Skeletal muscle cell (primary cell): ENCODE measurements at places on chromosomes 6 and 20.

GRCh38 chr6:92273694-92274093 lies 1145.7 kb downstream of the EPHA7 start:
- no peak for DNase-seq

DNA sequence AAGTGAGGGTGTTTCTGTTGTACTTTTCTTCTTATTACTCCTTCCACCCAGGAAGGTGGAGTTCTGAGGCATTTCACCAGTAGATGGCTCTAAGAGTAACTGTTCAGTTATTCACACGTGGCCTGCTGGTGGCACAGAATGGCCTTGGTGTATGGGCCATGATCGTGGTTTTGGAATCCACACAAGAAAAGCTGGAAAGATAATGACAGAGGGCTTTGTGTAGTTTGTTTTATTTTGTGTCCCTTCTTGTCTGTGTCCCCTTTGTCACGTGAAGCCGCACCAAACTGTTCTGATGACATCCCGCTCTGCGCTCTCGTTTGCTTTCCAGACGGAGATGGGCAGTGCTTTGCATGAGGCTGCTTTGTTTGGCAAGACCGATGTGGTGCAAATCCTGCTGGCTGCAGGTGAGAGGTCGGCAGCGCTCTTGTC lies 93.4 kb downstream of the ANKS1A start:
- DNase-seq = no peak

DNA sequence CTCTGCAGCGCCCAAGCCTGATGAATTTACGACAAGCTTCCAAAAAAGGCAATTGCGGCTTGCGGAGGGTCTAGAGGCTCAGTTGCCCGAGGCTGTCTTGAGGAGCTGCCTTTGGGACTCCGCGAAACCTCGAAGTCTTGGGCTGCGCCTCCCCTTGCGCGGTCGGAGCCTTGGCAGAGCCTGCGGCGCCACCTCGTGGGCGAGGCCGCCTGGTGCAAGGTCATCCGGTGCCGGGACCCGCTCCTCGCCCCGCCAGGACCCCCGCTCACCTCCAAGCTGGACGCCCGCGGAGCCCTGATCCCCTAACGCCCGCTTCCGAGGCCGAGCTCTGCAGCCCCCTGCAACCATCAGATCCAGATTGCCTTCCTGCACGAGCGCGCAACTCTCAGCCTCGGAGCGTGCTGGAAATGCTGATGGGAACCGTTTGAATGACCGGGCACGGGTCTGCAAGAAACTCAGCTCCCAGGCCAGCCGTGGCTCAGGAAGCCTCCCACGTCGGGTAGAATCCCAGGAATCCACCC lies 14.9 kb upstream of the FAM210B start:
- DNase-seq = no peak

DNA sequence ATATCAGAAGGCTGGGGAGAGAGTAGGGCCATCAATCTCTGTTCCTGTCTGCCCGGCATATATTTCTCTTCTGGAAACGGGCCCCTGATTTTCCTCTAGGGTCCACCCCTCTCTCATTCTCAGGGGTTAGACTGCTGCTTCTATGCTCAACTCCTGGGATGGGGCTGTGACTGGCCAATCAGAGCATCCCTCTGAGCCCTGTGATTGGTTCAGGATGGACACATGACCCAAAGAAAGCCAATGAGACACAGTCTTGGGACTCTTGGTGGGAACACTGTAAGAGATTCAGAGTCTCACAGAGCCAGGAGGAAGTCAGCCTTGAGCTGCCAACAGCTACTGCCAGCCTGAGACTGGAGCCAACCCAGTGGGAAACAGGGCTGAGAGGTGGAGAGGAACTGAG lies 31.0 kb upstream of the KCNB1 start:
- no peak for DNase-seq

DNA sequence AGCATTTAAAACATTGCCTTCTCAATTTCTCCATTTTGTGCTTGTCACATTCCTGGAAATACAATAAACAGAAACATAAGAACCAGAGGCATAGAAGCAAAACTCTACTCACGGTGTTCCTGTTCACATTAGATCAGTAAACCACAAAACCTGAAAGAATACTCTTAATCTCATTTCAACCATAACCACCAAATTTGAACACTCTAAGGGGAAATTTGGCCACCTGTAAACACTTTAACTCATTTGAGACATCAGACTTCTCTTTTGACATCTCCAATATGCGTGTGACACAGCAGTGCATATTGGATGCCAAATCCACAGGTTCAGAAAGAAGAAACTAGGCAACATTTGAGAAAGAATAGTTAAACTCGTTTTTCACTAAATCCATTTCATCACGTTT lies 153.8 kb upstream of the IRAK1BP1 start:
- no peak for DNase-seq

DNA sequence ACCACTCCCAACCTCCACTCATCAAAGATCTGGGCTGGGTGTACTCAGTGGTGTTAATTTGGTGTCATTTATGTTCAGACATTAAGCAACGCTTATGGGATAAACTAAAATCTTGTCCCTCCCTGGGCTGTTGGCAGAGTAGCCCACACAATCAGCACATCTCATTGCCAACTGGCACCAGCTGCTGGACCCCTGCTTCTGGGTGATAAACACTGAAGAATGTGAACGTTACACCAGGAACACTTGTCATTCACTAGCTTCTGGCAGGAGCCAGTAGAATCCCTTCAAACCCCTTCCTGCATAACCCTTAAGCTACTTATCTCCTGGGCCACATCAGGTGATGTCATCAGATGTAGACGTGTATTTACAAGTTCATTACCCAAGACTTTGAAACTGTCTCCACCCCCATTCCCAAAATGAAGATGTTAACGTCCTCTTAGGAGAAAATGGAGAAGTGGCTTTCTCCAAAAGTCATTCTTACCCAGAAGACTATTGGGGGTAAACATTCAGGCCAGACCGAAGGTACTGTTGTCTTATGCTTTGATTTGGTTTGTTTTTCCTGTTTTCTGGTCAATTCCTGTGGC lies 107.8 kb upstream of the CD93 start:
- DNase-seq = no peak

GRCh38 chr20:51536116-51537069 lies 6.1 kb downstream of the NFATC2 start:
- no peak for DNase-seq

DNA sequence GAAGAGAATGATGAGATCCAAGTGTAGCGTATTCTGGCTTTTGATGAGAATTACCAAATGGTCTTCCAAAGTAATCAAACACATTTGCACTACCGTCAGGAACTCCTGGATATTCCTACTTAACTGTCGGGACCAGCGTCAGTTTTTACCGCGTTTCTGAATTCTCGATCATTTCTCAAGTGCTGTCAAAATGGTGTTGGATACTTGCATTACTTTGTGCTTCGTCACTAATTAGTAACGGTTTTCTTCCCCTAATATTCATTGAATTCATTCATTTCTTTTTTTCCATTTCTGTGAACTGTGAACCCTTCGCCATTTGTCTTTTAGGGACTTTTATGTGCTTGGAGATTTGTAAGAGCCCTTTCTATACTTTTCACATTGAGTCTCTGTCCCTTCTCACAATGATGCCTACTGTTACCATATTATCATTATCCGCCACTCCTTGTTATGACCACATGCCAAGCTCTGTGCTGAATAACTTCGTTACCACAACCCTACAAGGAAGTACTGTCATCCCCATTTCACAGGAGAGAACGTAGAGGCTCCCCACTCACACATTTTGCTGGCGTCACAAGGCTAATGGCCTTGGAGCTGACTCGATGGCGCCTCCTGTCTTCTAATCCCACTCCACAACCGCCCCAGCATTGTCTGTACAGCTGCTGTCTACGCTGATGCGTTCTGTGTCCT lies 74.2 kb upstream of the QKI start:
- no peak for DNase-seq

DNA sequence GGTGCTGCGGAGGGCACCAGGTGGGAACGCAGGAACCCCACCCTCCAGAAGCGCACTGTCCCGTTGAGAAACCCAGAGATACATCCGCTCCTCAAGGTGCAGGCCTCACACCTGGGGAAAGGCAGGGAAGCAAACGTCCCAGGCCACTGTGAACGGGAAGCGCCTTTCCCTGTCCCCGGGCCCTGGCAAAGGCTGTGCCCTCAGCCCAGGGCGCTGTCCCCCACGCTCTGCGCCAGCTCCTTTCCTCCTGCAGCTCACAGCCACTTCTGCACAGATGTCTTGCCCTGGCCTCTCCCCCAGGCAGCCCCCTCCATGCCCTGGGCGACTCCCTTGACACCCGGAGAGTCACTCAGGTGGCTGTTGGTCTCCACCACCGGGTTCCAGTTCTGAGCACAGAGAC lies 203.8 kb downstream of the TAF4 start:
- DNase-seq = no peak

DNA sequence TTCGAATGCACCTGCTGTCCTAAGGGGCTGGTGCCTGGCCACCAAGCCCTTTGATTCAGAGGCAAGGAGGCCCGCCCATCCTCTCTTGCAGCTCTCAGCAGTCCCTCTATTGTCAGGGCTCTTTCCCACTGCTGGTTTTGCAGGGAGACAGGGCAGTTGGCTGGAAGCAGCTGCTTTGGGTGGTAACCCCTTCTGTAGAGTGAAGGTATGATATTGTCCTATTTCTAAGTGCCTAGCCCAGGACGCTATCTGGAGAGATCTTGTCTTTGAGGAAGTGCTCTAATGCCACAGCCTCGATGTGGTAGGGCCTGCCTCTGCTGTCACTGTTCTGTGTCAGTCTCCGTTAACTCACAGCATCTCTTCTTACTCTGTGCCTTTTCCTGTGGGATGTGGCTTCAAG lies 5.6 kb downstream of the PLCG1 start:
- no peak for DNase-seq

DNA sequence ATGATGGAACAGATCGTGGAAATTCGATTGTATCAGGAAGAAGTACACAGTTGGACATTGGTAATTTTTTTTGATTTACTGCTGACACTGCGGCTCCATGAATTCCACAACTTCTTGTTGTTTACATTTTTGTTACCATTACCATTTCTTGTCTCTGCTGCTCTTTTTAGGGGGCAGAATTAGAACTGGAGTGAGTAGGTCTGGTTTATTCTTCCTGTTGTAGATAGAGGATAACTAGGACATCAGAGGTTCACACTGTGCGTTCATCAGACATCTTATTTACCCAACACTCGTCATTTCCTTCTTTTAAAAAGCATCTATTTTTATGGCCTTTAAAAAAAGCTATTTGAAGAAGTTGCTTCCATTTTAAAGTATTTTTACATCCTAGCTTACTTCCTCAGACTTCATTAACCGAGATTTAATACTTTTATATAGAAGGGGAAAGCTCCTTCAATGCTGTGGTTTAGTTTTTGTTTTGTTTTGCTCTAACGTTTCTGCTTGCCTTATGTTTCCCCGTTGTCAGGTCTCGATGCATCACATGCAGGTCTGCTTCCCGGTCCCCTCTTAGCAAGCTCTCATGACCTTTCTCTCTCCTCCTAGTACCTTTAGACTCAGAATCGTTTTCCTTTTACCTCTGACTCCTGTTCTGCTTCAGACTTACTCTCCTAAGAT lies 139.1 kb downstream of the ARID1B start:
- no peak for DNase-seq

DNA sequence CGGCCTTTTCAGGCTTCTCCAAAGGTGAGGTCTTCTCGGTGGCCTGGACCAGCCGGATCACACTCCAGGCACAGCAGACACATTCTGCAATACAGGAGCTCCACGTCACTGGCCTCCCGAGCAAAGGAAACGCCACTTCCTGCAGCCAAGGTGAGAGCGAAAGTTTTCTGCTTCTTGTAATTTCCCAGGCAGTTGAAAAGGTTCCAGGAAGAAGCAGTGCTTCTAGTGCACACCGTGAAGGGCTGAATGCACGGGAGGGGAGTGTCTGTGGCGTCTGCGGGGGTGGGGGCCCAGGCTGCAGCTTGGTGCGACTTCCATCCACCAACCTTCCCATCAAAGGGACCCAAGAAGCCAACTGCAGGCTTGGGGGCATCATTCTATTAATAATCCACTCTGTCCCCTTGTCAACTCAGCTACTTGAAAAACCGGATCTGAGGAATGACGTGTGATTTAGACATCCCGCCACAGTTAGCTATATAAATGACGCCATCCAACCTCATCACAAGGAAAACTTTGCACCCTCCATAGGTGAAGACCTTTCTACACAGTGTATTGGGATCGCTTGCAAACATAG lies 61.1 kb downstream of the NFATC2 start:
- DNase-seq = no peak

- no peak for DNase-seq
Observed at GRCh38 chr20:36385503-36385902, 79.4 kb downstream of the DLGAP4 start.

GRCh38 chr6:82216549-82216948 lies 31.0 kb downstream of the IBTK start:
- DNase-seq = no peak

DNA sequence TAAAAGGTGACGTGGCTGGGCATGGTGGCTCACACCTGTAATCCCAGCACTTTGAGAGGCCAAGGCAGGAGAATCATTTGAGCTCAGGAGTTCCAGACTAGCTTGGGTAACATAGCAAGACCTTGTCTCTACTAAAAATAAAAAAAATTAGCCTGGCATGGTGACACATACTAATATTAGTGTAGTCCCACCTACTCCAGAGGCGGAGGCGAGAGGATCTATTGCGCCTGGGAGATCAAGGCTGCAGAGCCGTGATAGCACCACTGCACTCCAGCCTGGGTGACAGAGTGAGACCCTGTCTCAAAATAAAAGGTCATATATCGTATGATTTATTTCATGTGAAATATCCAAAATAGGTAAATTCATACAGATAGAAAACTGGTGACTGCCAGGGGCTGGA lies 132.5 kb downstream of the SLC16A10 start:
- no peak for DNase-seq

- DNase-seq = no peak
Observed at GRCh38 chr6:121897337-121897760, 461.9 kb downstream of the GJA1 start.

DNA sequence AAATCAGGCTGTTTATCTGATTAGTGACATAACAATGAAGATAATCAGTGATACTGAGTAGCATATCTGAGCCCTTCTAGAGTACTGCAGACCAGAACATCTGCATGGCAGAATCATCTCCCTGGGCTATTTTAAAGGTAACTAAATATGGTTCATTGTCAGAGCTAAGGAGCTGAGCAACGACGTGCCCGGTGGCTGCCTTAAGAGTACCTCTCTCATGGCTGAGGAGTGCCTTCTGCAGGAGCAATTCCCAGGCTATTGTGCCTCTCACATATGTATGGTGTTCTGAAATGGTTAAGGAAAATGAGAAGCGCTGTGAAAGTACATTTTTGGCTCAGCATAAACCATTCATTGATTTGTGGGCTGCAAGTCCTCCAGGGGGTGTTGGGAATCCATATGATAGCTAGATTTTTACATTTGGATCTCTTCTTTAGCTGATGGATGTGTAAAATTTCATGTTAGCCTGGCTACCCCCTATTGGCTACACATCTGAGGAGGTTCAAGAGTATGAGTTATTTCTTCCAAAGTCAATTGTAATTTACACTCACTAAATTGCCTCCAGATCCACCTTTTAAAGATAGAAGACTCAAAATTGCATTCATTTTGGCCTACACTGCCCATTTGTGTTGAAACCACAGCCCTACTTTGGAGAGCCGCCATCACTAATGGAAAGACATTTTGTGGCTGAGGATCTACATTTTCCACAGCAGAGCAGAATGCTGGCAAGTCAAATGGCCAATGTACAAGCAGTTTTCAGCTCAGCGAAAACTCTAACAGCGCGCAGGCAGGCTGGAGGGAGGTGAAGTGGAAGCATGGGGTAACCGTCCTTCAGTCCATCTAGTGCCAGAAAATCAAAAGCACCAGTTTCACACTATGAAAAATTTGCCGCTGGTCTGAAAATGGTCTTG lies 198.0 kb downstream of the SIM1 start:
- no peak for DNase-seq
